NCI-H2081 treated with DMSO at 0.1 percent for 48 hours (cell line): ENCODE measurements at places on chromosomes 4 and X.

DNA sequence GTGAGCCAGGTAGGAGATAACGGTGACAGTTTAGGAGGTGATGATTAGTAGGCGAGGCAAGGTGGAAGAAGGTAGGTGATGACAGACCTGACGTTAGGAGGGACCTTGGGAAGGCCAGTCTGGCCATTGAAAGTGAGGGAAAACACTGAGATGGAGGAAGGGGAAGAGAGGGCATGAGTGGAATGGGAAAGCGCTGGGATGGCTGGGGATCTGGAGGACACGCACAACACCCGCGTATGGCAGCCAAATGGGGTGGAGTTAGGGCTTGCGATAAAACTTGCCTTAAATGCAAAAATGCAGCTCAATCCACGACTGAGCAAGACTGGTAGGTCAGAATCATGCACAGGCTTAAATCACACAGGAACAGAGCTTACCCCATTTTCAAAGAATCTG lies 605 bp upstream of the CDKL2 start:
- no peak for DNase-seq

DNA sequence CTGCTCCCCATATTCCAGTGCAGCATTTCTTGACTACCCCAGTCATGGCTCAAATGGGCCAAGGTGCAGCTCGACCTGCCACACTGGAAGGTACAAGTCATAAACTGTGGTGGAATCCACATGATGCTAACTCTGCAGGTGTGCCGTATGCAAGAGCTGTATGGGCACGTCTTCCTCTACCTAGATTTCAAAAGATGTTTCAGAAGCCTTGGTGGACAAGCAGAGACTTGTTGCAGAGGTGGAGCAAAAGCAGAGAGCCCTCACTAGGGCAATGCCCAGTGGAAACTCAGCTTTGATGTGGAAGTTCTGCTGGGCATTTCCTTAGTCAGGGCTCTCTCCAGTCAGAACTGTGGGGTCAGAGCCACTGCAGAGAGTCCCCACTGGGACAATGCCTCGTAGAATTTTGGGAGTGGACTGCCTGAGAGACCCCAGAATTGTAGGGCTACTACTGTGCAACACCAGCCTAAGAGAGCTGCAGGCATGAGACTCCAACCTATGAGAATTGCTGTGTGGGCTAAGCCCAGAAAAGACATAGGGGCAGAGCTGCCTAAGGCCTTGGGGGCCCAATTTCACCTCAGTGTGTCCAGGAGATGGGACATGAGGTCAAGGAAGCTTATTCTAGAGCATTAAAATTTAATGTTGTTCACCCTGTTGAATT lies 65.7 kb downstream of the BEX3 start:
- no peak for DNase-seq

GRCh38 chr4:98994474-98995182 lies 893 bp upstream of the METAP1 start:
- DNase-seq: no peak

DNA sequence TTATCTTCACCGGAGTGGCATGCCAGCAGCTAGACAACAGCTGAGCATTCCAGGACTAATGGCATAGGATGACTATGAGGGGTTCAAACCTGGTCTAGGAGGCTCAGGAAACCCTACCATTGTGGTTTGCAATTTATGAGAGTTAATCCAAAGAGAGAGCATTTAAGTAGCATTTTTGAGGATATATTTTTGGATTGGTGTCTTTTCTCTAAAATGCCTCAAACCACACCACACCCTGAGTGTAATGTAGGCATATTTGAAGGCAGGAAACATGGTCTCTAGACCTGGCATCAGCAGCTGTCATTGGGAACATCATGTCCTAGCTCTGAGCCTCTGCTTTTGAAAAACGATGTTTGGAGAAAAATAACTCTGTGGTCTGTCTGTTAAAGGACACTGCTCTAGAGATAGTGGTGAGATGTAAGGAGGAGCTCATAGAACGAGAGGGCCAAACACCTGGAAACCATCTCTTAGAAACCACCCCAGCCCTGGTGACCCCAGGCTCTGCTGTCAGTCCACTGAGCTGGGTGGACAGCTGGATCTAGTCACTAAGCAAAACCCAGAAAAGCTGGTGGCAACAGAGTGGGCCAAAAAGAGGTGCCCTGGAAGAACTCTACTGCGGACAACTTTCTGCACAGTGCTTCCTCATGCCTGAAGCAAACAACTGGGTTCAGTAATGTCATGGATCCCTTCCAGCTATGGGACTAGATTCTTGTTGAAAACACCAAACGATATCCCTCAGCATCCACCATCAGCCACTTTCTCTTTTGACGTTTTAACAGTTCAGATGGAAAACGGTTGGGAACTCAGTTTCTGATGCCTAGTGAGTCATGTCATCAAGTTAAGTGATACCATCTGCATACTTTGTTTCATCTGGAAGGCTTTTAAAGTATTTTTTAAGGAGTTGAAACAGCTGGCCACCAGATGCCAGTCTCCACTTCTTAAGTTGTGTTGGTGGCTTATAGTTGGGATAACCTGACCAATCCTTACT lies 100.2 kb upstream of the C1QTNF7 start:
- no peak for DNase-seq

- DNase-seq: no peak
Measured at GRCh38 chr4:62410371-62411003, 1210.4 kb downstream of the ADGRL3 start.

- DNase-seq: no peak
Measured at GRCh38 chr4:105871997-105872396, 23.3 kb upstream of the NPNT start.

- peak; percentile 70 for DNase-seq
Measured at GRCh38 chr4:78369679-78370078, 181.9 kb upstream of the ANXA3 start.
